ENCODE measurements at places on chromosomes 5 and 9.

DNA sequence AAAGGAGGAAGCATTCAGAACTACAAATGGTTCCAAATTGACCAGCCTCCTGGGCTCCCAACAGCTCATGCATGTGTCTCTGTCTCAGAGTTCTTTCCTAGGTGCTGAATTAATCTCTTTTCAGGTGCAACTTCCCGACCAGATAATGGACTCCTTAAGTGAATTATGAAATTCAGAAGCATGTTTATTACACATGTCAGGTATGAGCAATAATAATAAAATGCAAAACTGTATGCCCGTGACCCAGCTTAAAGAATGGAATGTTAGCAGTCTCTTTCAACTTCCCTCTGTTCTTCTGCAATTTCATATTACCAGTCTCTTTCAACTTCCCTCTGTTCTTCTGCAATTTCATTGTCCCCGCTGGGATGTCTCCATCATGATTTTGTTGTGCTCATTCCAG, 60.4 kb downstream of the FBXL7 start:
- no peak for DNase-seq

GRCh38 chr5:16957304-16958196, 21.5 kb upstream of the MYO10 start:
- no peak for DNase-seq

DNA sequence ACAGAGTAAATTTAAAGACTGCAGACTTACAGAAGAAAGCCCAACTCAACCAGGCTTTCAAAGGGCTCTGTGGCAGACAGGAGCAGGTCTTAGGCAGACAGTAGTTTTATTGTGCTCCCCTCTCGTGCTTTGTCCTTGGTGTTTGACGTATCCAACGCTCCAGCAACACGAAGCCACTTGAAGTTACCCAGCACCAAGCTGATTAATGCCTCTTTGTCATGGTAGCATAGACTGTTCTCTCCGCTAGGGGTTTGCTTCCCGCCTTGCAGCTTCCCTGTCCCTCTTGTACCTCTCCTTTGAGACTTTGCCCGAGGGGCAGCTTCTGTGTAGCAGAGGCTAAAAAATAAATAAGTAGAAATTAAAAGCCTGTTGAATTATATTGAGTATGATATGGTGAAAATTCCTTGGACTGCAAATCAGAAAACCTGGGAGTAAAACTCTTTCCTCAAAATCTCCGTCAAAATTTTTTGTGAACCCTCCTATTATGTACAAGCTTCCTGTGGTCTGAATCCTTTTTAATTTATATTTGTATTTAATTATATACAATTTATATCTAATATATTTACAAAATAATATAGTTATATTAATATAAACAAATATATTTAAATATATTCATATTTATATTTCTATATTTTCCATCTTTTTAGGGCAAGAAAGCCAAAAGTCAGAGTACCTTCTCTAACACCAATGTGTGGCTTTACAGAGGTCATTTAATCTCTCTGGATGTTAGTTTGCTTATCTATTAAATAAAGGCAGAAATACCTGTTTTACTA, 405.4 kb downstream of the DMAC1 start:
- no peak for DNase-seq

DNA sequence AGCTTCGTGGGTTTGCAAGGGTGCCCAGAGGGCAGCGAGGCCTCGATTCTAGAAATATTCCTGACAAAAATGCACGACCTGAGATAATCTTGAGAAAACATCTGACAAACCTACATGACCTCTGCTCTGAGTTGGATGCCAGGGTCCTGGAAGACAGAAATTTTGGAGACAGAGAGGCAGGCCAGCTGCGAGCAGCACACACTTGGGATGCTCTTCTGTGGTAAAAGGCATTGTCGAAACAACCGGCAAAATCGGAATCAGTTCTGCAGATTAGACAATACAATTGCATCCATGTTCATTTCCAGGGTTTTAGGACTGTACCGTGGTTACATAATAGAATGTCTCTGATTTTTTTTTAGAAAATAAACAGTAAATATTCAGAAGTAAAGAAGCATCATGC, 74.2 kb downstream of the GADD45G start:
- no peak for DNase-seq

DNA sequence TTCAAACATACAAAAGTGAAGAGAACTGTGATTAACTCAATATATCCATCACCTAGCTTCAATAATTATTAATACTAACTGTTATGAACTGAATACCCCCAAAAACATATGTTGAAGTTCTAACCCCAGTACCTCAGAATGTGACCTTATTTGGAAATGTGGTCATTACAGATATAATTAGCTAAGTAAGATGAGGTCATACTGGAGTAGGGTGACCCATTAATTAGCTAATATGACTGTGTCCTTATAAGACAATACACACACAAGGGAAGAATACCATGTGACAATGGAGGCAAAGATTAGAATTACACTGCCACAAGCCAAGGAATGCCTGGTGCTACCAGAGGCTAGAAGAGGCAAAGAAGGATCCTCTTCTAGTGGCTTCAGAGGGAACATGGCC, 7.8 kb downstream of the RRAGA start:
- DNase-seq: no peak

DNA sequence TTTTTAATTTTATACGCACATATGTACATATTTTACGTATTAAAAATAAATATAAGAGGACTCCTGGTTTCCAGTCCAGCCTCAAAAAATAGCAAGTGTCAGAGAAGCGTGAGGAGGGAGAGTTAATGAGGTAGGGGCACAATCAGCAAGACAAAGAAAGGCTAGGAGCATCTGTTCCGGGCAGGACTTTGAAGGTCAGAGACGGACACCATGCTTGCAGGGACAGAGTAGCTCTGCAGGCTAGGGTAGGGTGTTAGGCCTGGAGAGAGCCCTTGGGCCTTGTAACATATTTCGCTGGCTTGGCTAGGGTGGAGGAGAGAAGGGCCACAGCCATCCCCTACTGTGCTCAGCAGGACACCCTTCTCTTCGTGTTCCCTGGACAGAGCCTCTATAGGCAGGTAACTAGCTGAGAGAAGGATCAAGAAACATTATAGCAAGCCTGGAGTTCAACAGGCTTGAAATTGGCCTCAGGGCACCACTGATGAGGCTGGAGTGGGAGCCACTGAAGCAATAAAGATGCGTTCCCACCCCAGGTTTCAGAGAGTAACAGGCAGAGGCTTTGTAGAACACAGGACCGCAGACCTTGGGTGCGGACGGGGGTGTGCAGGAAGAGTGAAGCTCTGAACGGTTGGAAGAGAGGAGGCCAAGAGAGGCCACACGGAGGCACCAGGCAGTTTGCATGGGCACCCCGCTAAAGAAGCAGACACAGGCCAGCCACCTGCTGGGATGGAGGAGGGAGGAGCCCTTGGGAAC, 9.7 kb upstream of the IPPK start:
- DNase-seq: no peak

DNA sequence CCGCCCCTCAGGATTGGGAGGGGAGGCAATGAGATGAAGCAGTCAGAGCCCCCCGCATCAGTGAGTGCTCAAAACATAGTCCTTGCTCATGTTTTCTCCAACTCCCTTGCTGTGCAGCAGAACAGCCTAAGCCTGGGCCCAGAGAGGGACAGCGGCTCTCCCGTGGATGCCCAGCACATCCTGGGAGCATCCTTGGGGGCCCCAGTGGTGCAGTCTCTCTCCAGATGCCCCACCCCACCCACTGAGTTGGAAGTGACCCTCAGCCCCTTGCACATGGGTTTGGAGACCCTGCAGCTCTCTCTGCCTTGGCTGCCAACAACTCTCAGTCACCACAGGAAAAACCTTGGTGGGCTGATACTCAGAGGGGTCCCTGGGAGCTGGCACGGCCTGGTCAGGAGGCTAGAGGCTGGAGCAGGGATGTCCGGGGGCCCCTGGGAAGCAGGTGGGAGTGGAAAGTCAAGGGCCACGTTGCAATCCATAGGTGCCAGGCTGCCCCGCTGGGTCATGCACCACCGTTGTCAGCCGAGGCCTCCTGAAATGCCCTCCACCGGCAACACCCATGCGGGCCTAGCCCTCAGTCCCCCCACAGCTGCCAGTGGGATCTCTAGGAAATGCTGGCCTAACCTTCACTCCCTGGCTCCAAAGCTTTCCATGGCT, 242.5 kb downstream of the PBX3 start:
- no peak for DNase-seq

DNA sequence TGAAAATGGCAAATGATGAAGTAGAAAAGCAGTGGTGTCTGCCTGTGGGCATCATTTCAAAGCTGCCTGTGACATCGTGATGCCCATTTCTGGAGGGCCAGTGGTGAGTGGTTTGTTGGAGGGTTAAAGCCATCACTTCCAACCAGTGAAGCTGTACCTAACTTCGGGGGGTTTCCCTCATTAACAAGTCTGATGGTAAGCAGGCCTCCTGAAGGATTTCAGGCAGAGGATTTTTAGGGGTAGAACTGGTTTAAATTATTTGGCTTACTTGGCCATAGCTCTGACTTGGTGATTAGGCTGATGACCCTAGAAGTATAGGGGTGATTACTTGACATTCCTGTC, 10.7 kb downstream of the TNFAIP8 start:
- no peak for DNase-seq

GRCh38 chr9:135644631-135645218, 5.4 kb upstream of the GLT6D1 start:
- DNase-seq: no peak

DNA sequence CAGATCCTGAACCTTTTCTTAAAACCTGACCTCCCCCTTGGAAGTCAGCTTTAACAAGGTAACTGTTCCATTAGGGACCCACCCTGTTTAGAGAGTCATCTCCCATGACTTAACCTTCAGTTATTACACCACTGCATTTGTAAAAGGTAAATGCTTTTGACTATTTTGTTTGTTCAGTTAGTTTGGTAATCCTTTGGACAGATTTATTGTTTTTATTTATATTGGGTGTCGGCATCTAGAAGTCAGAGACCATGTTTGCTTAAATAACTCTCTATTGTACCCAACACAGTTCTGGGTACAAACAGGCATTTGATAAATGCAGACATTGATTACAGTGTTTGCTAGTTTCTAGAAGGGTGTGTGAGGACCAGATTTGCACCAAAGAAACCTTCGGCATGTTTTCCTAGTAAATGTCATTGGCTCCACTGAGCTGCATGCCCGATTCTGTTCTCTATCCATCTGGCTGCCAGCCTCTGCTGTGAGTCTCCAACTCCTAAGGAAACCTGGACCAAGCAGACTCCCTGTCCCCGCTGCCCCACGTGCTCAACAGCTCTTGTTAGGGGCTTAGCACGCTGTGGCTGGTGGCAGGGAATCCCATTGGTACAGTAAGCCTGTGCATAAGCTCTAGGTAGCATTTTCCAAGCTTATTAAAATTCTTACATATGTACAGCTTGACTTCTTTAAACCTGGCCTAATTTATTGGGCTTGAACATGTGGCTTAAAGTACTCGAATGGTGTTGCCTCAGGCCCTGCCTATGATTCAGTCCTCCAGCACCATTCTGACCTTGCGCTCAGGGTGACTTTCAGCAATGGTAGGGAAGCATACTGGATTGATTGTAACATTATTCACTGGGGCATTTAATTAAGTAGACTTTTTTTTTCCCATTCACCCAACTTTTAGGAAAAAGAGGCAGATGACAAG, 6.6 kb downstream of the PCBD2 start:
- no peak for DNase-seq

GRCh38 chr9:2228132-2228531, 213.0 kb downstream of the SMARCA2 start:
- DNase-seq: no peak

GRCh38 chr5:75037106-75037505, 15.3 kb downstream of the GCNT4 start:
- DNase-seq: no peak

GRCh38 chr5:118548761-118549720, 439.3 kb downstream of the DTWD2 start:
- DNase-seq: no peak

DNA sequence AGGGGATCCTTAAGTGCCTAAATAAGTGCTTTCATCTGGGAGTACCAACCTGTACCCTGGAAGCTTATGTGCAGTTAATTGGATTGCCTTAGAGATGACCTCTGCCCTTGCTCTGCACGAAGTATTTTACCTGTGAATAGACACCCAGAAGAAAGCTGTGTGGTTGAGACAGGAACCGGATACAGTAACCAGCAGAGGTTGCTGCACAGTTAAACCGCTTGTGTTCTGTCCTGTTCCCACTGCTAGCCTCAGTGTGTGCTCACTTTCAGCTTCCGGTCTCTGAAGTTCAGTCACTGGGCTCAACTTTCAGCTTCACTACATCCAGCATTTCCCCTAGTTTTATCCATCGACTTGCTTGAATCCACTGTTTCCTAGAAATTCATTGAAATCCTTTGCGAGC, 185.3 kb downstream of the FAM170A start:
- no peak for DNase-seq

DNA sequence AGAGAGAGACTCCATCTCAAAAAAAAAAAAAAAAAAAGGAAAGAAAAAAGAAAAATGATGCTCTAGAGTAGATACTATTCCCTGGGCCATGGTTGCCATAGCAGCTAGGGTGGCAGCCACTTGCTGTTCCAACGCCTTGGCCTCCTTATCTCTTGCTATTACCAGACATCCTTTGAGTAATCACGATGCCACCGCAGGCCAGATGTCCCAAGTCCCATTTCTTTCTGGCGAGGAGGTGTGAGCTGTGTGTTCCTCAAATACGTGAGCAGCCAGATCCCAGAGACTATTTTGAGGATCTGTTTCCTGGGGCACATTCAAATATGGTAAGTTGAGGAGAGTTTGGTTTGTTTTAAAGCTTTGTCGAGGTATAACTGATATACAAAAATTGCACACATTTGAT, 23.4 kb upstream of the GFPT2 start:
- no peak for DNase-seq

DNA sequence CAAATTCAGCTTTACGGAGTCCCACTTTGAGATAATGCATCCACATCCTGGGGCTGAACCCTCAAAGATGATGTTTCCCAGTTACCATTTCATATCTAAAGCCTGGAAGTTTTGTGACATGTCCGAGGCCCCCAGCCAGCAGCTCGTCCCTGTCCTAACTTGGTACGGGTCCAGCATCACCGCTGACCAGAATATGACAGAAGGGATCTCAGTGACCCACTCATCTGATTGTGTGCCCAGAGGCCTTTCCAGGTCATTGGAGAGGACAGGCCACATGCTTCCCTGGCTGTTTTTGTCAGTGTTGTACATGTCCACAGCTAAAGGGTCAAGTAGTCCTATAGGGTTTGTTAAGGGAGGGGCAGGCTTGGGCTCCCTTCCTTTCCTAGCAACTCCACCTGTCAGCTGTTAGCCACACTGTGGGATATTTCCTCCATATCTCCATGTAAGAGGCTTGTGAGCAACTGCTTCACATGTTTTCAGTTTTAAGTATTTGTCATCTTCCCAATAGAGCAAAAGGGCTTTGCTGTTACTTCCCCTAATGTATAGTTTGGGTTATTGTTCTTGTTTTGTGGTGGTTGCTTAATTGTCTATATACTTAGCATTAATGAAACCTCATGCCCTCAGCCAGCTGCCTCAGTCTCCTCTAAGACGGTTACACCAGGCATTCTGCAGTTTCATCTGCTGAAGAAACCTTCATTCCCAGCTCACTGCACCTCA, 33.4 kb downstream of the SECISBP2 start:
- no peak for DNase-seq

Measured in stimulated activated CD8-positive, alpha-beta memory T cell treated with anti-CD3 and anti-CD28 coated beads, Interleukin-4, amount 100 ng/mL, for 24 hours (primary cell).